ENCODE measurements at places on chromosomes 5 and 9. TPM values are rescaled to one million over a fixed set of nuclear protein-coding genes. Genes with fewer than 3 reads are reported as not detected.

DNA sequence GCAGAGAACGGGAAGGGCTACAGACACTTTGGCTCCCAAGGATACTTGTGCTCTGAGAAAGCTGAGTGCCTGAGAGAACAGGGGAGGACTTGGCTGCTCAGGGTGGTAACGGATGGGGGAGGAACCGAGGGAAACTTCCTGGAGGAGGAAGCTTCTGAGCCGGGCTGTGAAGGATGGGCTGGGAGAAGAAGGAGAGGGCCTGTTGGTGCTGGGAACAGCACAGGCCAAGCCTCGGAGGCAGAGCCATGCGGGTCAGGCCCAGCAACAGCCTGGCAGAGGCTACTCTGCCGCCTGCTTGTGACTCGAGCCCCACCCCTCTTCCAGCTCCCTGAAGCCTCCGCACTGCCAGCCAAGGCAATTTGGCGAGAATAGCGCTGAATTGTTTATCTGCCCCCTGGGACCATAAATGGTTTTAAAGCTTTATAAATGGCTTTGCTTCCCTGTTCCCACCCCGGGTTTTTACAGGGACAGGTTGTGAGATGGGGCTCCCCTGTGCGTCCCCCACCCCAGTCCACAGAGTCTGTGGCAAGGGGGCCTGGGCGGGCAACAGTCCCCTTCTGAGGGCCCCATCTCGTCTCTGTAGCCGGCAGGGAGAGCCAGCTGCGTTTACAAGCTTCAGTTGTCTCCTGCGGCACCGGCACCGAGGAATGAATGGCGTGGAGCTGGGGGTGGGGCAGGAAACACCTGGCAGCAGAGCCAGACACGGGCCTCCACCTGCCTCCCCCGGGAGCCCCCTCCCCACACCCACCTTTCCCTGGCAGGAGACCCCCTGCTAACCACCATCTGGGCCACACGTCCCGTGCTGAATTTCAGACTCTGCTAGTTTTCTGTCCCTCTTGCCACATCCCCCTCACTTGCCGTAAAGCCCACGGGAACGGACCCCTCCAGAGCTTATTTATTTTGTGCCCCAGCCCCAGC is 24.4 kb downstream of the FAM163B start:
- no peak for DNase-seq
- H3K27me3 ChIP-seq, result peaks cover 29% of the 10 kb centered on the region
- no peak overlapping the region for H3K4me3 ChIP-seq
- H3K36me3 ChIP-seq, result no peaks in the 10 kb centered on the region

GRCh38 chr9:121568343-121569265 is 69.0 kb upstream of the GGTA1 start:
- H3K36me3 ChIP-seq, result no peaks in the 10 kb centered on the region
- H3K4me1 ChIP-seq, result no peaks in the 10 kb centered on the region
- no peak overlapping the region for H3K4me3 ChIP-seq
- no peaks in the 10 kb centered on the region for H3K27me3 ChIP-seq

DNA sequence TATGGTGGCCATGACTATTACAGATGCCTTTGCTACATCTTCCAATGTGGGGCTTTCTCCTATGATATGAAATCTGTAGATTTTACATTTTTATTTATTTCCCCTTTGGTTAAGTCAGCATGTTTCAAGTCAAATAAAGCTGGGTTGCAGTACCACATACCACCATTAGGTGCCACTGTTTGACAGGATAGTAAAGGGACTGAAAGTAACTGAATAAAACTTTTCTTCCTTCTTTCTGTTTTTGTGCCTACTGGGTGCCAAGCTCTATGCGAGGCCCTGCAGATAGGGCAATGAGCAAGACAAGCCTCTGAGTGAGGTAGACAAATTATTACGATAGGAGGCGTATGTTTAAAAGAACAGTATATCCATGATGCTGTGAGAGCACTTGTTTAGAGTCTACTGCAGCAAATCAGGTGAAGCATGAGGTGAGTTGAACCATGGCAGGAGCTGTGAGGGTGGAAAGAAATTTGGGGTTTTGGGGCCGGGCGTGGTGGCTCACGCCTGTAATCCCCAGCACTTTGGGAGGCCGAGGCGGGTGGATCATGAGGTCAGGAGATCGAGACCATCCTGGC is 64.8 kb downstream of the GDNF start:
- H3K27ac ChIP-seq, result no peak overlapping the region
- peaks cover 4% of the 10 kb centered on the region for H3K36me3 ChIP-seq
- H3K4me1 ChIP-seq, result no peaks in the 10 kb centered on the region

- peaks cover 48% of the 10 kb centered on the region for H3K36me3 ChIP-seq
- no peak for DNase-seq
- H3K4me3 ChIP-seq, result no peak overlapping the region
- H3K27ac ChIP-seq, result no peak overlapping the region
- no peaks in the 10 kb centered on the region for H3K27me3 ChIP-seq
Measured at GRCh38 chr5:137954131-137954879, 65.0 kb downstream of the PKD2L2 start.

DNA sequence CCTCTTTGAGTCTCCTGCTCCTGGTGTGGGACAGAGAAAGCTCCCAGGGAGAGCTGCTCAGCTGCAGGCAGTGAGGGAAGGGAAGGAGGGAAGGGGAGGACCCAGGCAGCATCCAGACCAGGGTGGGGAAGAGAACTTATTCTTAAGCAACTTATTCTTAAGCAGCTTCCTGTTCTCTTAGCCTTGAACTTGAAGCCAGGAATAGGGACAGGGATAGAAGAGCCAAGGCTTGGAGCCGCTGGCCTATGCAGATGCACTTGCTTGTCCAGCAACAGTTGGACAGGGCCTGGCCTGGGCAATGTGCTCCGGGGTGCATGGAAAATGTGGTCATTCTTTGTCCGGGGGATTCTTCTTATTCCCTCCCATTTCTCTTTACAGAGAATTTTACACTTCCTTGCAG is 31.4 kb upstream of the SPTLC1 start:
- H3K4me3 ChIP-seq, result no peak overlapping the region
- no peaks in the 10 kb centered on the region for H3K36me3 ChIP-seq
- no peak overlapping the region for H3K27ac ChIP-seq
- H3K27me3 ChIP-seq, result peaks cover 29% of the 10 kb centered on the region
- DNase-seq, result no peak

The MSMP gene
- 0.48 TPM for total RNA-seq

DNA sequence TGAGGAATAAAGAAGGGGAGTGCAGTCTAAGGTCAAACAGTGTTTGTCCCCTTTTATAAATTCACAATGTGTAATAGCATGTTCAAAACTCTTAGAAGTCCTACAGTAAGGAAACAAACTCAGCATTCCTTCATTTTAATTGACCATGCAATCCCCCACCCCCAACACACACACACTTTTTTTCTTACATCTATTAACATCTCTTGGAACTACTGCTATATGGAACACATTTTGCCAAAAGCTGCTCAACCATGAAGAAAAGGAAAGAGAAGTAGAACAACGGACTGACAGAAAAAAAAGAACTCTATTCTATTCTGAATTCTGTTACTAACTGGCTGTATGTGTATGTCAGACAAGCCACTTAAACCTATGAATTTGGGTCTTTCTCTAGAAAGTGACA is 2.8 kb upstream of the CTNNAL1 start:
- no peak overlapping the region for H3K4me3 ChIP-seq
- H3K4me1 ChIP-seq, result peaks cover 28% of the 10 kb centered on the region
- no peaks in the 10 kb centered on the region for H3K27me3 ChIP-seq
- H3K36me3 ChIP-seq, result peaks cover 17% of the 10 kb centered on the region
- no peak overlapping the region for H3K27ac ChIP-seq

DNA sequence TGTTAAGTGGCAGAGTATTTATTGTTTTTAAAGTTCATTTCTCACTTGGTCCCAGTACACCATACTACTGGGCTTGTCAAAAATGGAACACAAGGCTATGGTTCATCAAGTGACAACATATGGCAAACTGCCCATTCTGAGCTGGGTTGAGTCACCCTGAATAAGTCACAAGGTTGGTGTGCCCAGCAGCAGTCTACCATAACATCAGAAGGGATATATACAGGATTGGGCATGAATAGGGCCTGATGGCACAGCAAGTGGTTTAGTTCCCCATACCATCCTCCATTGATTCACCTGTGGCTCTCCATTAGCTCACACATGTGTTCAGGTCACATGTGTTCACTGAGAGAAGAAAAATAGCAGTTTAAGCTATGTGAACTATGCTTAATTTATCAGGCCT is 249.8 kb upstream of the PRDM9 start:
- H3K27ac ChIP-seq, result no peak overlapping the region
- H3K36me3 ChIP-seq, result no peaks in the 10 kb centered on the region
- H3K27me3 ChIP-seq, result no peaks in the 10 kb centered on the region

DNA sequence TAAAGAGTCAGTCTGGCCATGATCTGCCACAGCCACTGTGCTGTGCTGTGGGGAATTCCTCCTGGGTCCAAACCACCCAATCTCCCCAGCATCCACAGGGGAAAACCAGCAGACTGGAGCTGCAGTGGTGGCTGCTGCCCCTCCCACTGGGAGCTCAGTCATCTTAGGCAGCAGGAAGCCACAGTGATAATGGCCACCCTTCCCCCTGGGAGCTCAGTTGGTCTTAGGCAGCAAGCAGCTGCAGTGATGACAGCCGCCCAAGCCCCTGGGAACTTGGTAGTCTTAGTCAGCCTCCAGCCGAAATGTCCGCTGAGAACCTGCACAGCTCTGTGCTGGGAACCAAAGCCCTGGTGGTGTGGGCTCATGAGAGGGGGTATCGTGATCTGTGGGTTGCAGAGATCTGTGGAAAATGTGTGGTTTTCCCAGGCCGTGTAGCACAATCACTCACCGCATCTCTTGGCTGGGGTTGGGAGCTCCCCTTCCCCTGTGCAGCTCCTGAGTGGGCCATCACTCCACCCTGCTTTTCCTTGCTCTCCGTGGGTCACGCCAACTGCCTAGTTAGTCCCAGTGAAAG is 38.4 kb upstream of the SMIM15 start:
- no peaks in the 10 kb centered on the region for H3K36me3 ChIP-seq
- peaks cover 27% of the 10 kb centered on the region for H3K27me3 ChIP-seq
- no peak overlapping the region for H3K27ac ChIP-seq
- DNase-seq, result no peak
- H3K4me3 ChIP-seq, result no peak overlapping the region

The CCL21 gene
- not detected for total RNA-seq

The NSA2 gene
- total RNA-seq, result 80.2 TPM

- H3K27ac ChIP-seq, result no peak overlapping the region
- H3K4me1 ChIP-seq, result no peaks in the 10 kb centered on the region
- no peak for DNase-seq
- no peak overlapping the region for H3K4me3 ChIP-seq
- H3K36me3 ChIP-seq, result no peaks in the 10 kb centered on the region
Measured at GRCh38 chr5:149682532-149683075, 47.5 kb upstream of the PPARGC1B start.

All from activated CD4-positive, alpha-beta memory T cell treated with anti-CD3 and anti-CD28 coated beads, Interleukin-2, amount 10 ng/mL, durations not matched to agents 7 days and 5 days (primary cell).